Naive thymus-derived CD4-positive, alpha-beta T cell (primary cell): ENCODE measurements at places on chromosomes 5 and 9. TPM values are rescaled to one million over a fixed set of nuclear protein-coding genes. Genes with fewer than 3 reads are reported as not detected.

Gene PTPRD
- not detected for polyA plus RNA-seq

Gene KIAA0825
- 0.38 TPM for polyA plus RNA-seq

Gene CHSY3
- not detected for polyA plus RNA-seq

Gene LEAP2
- polyA plus RNA-seq = 2.0 TPM

Gene GPRIN1
- polyA plus RNA-seq = not detected

Gene GLDC
- polyA plus RNA-seq = not detected

Gene INSL4
- polyA plus RNA-seq = not detected

Gene CCDC112
- 2.7 TPM for polyA plus RNA-seq

Gene OBP2B
- polyA plus RNA-seq = not detected

Gene ATP10B
- polyA plus RNA-seq = not detected

Gene SLC34A3
- polyA plus RNA-seq = not detected

Gene ADAMTS19
- polyA plus RNA-seq = not detected

Gene C9orf43
- polyA plus RNA-seq = 0.72 TPM

Gene HMCN2
- not detected for polyA plus RNA-seq

Gene CARTPT
- polyA plus RNA-seq = not detected

Gene TAF1L
- not detected for polyA plus RNA-seq

Gene SLCO4C1
- polyA plus RNA-seq = 0.09 TPM

Gene PCDHB10
- polyA plus RNA-seq = not detected

Gene NOXA1
- polyA plus RNA-seq = 2.6 TPM

Gene PCDHGB7
- polyA plus RNA-seq = not detected

Gene JAKMIP2
- 0.18 TPM for polyA plus RNA-seq

Gene MLANA
- 0.38 TPM for polyA plus RNA-seq

Gene RXRA
- polyA plus RNA-seq = 0.31 TPM

Gene SLC6A18
- polyA plus RNA-seq = not detected

Gene SLC36A3
- polyA plus RNA-seq = not detected

Gene IFNB1
- polyA plus RNA-seq = not detected

Gene CDC25C
- polyA plus RNA-seq = not detected

Gene TMEM215
- polyA plus RNA-seq = not detected

Gene PCDH12
- polyA plus RNA-seq = 0.29 TPM

Gene APBA1
- 0.06 TPM for polyA plus RNA-seq

Gene PCDHGA1
- polyA plus RNA-seq = not detected

Gene SEMA4D
- polyA plus RNA-seq = 268 TPM

Gene FOXI1
- not detected for polyA plus RNA-seq

Gene RNF183
- not detected for polyA plus RNA-seq

Gene DMGDH
- not detected for polyA plus RNA-seq

Gene LCN1
- polyA plus RNA-seq = not detected

Gene TPPP
- polyA plus RNA-seq = 0.08 TPM

Gene OR1K1
- not detected for polyA plus RNA-seq

Gene CDC23
- polyA plus RNA-seq = 15.5 TPM

Gene CCDC183
- 0.35 TPM for polyA plus RNA-seq

Gene PCDHGC4
- polyA plus RNA-seq = not detected

Gene BARHL1
- polyA plus RNA-seq = not detected

Gene PCAT7
- polyA plus RNA-seq = not detected

Gene PCDHGA8
- polyA plus RNA-seq = not detected

Gene NAA35
- polyA plus RNA-seq = 17.6 TPM

Gene SLC46A2
- 0.12 TPM for polyA plus RNA-seq

Gene SETX
- polyA plus RNA-seq = 29.0 TPM

Gene SLC34A1
- not detected for polyA plus RNA-seq

Gene POC5
- 18.0 TPM for polyA plus RNA-seq

Gene MARCOL
- polyA plus RNA-seq = not detected

Gene PCDHB4
- polyA plus RNA-seq = not detected
